Stimulated activated CD4-positive, alpha-beta T cell treated with anti-CD3 and anti-CD28 coated beads, Interleukin-4, amount 100 ng/mL, for 48 hours (primary cell): ENCODE measurements at places on chromosomes 11 and 22.

DNA sequence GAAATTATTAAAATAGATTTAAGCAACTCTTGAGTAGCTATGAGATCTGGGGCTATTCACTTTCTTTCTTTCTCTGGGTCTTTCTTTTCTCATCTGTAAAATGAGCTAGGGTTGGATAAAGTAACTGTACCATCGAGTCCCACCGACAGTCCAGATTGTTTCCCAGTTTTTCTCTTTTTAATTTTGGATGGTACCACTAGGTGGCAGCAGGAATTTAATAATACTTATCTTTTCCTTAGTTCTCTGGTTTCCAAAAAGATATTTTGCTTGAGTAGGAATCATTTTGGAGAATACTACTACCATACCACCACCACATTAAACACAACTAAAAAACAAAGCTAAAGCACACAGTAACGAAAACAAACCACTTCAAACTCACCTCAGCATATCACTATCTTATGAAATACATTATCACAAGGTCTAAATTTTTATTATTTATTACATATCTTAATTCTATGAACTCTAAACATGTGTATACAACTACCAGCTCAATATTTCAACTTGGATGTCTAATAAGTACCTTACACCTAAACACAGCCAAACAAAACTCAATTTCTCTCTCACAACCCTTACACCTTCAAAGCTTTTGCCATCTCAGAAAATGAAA is 584.0 kb downstream of the KCNA4 start:
- DNase-seq, result no peak

DNA sequence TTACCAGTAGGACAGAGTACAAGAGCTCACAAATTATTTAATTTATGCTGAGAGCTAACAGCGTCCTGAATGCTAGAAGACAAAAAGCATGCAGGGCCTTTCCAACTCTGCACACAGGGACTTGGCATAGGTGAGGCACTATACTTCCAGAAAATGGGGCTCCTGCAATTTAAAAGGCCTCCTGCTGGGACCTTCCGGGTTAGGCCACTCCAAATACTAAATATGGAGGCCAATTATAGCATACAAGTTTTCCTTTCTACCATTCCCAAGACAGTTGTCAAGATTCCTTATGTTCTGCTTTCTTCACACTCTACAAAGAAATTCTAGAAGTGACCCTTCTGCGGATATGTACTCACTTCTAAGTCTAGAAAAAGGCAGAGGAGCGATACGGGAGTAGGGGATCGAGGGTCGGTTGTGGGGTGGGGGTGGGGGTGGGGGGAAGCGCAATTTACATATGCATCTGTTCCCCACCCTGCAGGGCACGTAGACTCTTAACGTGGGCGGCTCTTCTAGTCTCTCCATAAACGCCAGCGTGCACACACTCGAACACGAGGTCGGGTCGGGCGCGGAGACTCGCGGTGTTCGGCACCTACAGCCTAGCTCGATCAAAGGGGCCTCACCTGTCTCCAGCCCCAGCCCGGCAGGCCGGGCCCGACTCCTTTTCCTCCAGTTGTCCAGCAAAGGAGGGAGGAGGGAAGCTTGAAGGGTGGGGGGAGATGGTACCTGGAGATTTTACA is 728 bp downstream of the DCUN1D5 start:
- peak; percentile 22 for DNase-seq

GRCh38 chr11:130642994-130643393 is 194.5 kb downstream of the ADAMTS15 start:
- DNase-seq, result no peak

DNA sequence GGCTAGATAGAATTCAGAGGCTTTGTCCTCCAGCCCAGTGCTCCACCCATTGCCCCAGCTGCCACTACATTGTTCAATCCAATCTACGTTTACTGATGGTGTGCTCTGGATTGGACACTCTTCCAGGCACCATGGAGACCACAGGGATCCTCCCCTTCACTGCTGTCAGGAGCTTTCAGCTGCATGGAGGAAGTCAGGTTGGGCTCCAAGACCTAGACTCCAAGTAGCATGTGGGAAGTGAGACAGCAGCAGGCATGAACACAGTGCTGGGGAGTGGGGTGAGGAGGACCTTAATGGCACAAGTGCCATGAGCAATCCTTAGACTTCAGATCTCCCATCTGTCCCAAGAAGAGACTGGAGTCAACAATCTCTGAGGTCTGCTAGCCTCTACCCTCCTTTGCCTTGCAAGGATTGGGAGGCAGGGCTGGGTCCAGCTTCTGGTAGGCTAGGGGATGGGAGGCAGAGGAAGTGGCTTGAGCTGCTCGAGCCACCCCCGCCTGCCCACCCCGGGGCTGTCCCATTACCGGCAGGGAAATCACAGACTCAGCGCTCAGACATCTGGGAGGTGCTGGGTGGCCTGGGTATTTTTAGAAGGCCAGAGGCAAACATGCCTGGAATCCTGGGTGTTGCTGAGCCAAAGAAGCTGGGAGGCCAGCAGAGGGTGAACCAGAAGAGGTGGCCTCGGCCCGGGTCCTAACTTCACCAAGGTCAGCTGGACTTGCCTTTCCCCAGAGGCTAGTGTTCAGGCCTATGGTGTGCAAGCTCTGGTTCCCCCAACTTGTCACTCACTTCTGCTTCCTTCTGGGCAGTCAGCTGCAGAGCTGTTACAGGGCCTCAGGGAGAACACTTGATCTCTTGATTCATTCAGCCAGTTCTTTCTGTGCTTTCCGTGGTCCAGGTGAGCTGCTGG is 15.2 kb upstream of the FCHSD2 start:
- DNase-seq, result no peak
